Heart left ventricle (tissue), 16 donors: ENCODE measurements at places on chromosomes 4 and X. TPM values are rescaled to one million over a fixed set of nuclear protein-coding genes. Genes with fewer than 3 reads are reported as not detected.

TMEM31 gene
- not detected for total RNA-seq

- no peaks in the 10 kb centered on the region for H3K27me3 ChIP-seq
- no peak overlapping the region for H3K27ac ChIP-seq
- DNase-seq, result no peak
- no peaks in the 10 kb centered on the region for H3K36me3 ChIP-seq
- no peaks in the 10 kb centered on the region for H3K4me1 ChIP-seq
Measured at GRCh38 chr4:143721317-143721716, 20.8 kb upstream of the FREM3 start.

YY2 gene
- 0.49 TPM for total RNA-seq

CT45A2 gene
- not detected for total RNA-seq

- no peak for DNase-seq
- H3K27ac ChIP-seq, result no peak overlapping the region
- H3K4me1 ChIP-seq, result no peaks in the 10 kb centered on the region
- H3K36me3 ChIP-seq, result no peaks in the 10 kb centered on the region
Measured at GRCh38 chrX:131225078-131225477, 64.0 kb downstream of the IGSF1 start.

MAMLD1 gene
- total RNA-seq, result 1.4 TPM

SPANXD gene
- not detected for total RNA-seq

- no peaks in the 10 kb centered on the region for H3K4me1 ChIP-seq
- DNase-seq, result no peak
- H3K4me3 ChIP-seq, result no peak overlapping the region
- no peak overlapping the region for H3K27ac ChIP-seq
Measured at GRCh38 chr4:114251020-114251419, 271.6 kb upstream of the ARSJ start.

SMR3B gene
- not detected for total RNA-seq

GRCh38 chrX:113741744-113742143 is 842.1 kb upstream of the HTR2C start:
- no peak overlapping the region for H3K27ac ChIP-seq
- H3K4me3 ChIP-seq, result no peak overlapping the region
- no peaks in the 10 kb centered on the region for H3K4me1 ChIP-seq
- H3K27me3 ChIP-seq, result no peaks in the 10 kb centered on the region
- no peaks in the 10 kb centered on the region for H3K36me3 ChIP-seq
- no peak for DNase-seq

- no peaks in the 10 kb centered on the region for H3K36me3 ChIP-seq
- H3K4me3 ChIP-seq, result no peak overlapping the region
- no peak for DNase-seq
- no peak overlapping the region for H3K27ac ChIP-seq
- H3K4me1 ChIP-seq, result no peaks in the 10 kb centered on the region
Measured at GRCh38 chr4:124321364-124321763, 391.2 kb downstream of the ANKRD50 start.
